ENCODE measurements at places on chromosomes 2 and 18.

DNA sequence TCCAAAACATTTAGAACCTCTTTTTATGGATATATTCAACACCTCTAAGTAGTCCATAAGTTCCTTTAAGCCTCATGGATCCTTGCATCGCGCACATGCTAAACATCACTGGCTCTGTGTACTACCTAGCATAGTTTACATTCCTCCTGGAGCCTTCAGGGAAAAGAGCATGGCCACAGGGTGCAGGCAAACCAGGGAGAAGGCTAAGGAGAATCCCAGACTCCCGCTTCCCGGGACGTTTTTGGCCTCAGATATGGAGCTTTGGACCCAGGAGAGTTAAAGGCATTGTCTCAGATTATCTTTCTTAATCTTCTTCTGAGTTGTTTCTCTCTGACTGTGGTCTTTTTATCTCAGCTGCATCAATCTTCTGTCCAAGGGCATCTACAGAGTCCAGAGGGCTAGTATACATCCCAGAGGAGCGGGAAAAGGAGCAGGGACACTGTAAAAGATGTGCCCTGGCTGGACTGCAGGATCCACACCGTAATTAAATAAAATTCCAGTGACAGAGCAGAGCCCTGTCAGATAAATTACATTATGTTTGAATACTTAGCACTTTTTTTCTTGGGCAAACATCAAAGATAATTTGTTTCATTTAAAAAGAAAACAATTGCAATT, 36.9 kb downstream of the RIT2 start:
- peak; percentile 12 for DNase-seq

DNA sequence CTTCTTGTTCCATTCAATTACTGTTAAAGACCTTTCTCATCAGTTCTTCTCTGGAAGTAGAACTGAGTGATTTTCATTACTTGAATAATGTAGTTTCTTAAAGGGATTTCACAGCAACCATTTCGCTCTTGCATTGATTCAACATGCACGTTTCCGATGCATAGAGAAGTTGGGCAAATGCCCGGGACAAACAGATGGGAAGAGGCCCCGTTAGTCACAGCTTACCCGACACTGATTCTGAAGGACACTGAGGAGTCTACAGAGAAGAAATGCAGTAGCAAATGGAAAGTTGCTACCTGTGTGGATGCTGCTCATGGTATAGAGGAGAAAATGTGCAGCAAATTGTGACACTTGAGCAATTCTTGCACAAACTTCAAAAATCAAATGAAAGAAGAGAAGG, 32.3 kb upstream of the GCG start:
- no peak for DNase-seq

- no peak for DNase-seq
These were observed 322.8 kb downstream of the LNPK start for GRCh38 chr2:175679231-175679630.

GRCh38 chr18:10099539-10100140, 185.8 kb downstream of the VAPA start:
- no peak for DNase-seq

GRCh38 chr2:26989156-26989555, 18.7 kb downstream of the MAPRE3 start:
- DNase-seq: no peak

DNA sequence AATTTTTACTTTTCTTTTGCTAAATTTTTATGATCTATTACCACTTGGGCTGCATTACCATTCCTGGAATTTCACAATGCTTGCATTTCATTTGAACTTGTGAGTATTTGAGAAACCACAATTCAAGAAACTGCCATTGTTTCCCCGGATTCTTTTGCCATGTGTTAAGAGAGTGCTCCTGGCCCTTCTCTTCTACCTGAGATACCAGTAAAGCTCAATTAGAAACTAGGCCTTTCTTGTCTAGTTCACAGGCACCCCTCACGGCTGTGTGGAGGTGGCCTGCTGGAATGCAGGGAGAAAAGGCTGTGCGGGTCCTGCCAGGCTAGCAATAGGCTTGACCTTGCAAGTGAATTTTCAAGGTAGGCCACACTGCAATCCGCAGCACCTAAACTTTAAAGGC, 40.8 kb downstream of the ZEB2 start:
- DNase-seq: no peak

- DNase-seq: no peak
These were observed 52.0 kb downstream of the LYPD1 start for GRCh38 chr2:132617989-132618388.
